ENCODE measurements at places on chromosomes 1 and 21. TPM values are rescaled to one million over a fixed set of nuclear protein-coding genes. Genes with fewer than 3 reads are reported as not detected.

Gene BEND5
- 1.5 TPM for total RNA-seq

DNA sequence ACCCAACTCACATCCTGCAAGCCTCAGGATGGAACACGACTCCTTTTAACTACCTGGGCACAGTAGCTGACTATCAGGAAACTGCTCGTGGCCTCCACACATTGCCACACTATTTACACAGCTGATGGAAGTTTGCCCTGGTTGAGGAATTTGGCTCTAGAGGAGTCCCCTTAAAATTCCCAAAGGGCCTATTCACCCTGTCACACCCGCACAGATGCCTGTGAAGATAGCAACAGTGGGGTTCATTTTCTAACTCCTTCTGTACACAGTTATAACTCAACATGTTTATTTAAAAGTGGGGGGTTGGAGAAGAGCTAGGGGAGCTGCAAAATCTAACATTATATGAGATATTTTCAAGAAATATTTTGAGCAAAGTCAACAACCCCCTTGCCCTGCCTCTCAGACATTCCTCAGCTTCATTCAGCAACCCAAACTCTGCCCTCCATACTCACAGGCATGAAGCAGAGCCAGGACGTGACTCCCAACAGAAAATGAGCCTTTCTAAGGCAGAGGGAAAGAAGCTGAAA lies 35.8 kb upstream of the CCN1 start:
- peaks cover 7% of the 10 kb centered on the region for H3K4me1 ChIP-seq
- no peaks in the 10 kb centered on the region for H3K27me3 ChIP-seq
- no peak for DNase-seq
- H3K4me3 ChIP-seq = no peak overlapping the region

DNA sequence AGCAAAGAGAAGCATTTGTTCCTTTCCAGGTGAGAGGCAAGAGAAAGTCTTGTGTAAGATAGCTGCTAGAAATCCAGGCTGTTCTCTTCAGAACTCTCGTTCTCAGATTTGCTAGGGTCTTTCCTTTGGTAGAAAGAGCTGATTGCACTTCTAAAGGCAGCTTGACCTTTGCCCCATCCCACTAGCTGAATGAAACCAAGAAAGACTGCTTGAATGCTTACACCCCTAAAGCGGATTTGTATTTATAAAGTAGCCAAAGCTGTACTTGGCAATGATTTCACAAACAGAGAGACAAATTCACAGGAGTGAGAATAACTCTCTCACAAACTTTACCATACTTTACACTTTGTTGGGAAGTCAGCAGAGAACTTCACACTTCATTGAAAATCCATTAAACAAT lies 424.1 kb downstream of the TTLL7 start:
- no peaks in the 10 kb centered on the region for H3K4me1 ChIP-seq
- no peak for DNase-seq
- H3K27me3 ChIP-seq = no peaks in the 10 kb centered on the region
- no peaks in the 10 kb centered on the region for H3K36me3 ChIP-seq

Gene CENPF
- total RNA-seq = 0.80 TPM

Gene CHI3L1
- 9.3 TPM for total RNA-seq

Gene GBP6
- not detected for total RNA-seq

Gene ALG14
- total RNA-seq = 0.24 TPM

GRCh38 chr1:206752481-206752880 lies 18.1 kb upstream of the IL19 start:
- H3K4me3 ChIP-seq = no peak overlapping the region
- DNase-seq = no peak
- H3K36me3 ChIP-seq = no peaks in the 10 kb centered on the region
- H3K27me3 ChIP-seq = no peaks in the 10 kb centered on the region
- no peaks in the 10 kb centered on the region for H3K4me1 ChIP-seq

- H3K36me3 ChIP-seq = no peaks in the 10 kb centered on the region
- DNase-seq = no peak
- H3K27me3 ChIP-seq = peaks cover 24% of the 10 kb centered on the region
Observed at GRCh38 chr1:53061123-53061858, 722 bp upstream of the PODN start.

DNA sequence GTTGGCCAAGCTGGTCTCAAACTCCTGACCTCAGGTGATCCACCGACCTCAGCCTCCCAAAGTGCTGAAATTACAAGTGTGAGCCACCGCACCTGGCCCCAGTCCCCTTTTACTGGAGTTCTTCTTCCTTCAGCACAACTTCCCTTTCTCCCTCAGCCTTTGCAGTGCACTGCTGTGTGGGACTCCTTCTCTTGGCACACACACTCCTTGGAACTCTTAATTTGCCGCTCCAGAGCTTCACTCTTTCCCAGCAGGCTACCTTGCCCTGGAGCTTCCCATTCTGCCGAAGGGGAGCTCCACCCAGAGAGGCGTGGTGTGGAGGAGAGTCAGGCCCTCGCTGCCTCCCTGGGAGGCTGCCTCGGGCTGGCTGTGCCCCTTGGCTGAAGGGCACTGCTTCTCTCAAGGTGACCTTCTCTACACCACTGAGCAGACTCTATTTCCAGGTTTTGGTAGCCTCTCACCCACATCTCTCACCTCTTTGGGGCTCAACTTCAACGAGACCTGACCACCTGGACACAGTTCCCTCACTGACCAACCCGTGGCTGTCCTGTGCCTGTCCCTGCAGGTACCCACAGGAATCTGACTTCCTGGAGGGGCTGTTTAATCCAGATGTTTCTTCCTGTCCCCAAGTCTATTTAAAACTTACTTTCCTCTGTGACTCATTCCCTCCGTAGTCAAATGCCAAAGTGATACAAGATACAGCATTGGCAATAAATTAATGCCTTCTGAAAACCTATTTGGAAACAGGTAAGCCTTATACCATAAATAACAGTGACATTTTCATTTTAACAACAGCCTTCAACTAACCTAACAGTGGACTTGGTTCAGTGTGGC lies 227.3 kb upstream of the KIAA0040 start:
- H3K4me3 ChIP-seq = no peak overlapping the region
- no peak for DNase-seq
- no peaks in the 10 kb centered on the region for H3K36me3 ChIP-seq
- H3K27me3 ChIP-seq = no peaks in the 10 kb centered on the region
- no peaks in the 10 kb centered on the region for H3K4me1 ChIP-seq

Gene KHDRBS1
- 39.2 TPM for total RNA-seq

Gene LIN28A
- total RNA-seq = not detected

Gene SLC50A1
- 11.4 TPM for total RNA-seq

GRCh38 chr1:55669293-55669692 lies 454.1 kb upstream of the USP24 start:
- no peaks in the 10 kb centered on the region for H3K27me3 ChIP-seq
- no peak overlapping the region for H3K4me3 ChIP-seq
- no peaks in the 10 kb centered on the region for H3K36me3 ChIP-seq

DNA sequence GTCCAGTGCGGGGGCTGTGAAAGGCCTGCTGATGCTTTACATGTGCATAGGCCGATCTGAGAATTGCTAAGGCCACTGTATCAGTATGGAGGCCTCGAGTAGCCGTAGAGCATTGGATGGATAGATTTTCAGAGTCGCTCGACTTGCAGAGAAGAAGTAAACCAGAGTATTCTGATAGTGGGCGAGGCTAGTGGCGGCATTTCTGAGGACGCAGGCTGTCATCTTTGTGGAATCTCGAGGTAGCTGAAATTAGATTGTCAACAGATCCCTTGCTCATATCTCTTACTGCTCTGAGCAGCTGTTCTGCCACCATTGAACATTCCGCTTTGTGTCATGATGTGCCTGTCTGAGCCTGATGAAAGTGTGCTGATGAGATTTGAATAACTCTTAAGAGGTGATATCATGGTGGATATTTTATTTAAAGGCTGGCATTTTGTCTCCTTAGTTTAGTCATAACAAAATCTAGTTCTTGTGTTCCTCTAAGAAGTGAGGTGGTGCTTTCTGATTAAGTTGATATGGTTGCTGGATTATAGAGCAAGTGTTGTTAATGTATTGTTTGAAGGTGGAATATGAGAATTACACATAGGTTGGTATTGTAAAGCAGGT lies 1.5 kb downstream of the KIF1B start:
- peak; percentile 71 for DNase-seq
- no peaks in the 10 kb centered on the region for H3K36me3 ChIP-seq
- H3K27me3 ChIP-seq = no peaks in the 10 kb centered on the region
- peak overlapping the region; percentile 99 for H3K27ac ChIP-seq
- H3K4me1 ChIP-seq = peaks cover 54% of the 10 kb centered on the region

Gene FNDC5
- 39.6 TPM for total RNA-seq

DNA sequence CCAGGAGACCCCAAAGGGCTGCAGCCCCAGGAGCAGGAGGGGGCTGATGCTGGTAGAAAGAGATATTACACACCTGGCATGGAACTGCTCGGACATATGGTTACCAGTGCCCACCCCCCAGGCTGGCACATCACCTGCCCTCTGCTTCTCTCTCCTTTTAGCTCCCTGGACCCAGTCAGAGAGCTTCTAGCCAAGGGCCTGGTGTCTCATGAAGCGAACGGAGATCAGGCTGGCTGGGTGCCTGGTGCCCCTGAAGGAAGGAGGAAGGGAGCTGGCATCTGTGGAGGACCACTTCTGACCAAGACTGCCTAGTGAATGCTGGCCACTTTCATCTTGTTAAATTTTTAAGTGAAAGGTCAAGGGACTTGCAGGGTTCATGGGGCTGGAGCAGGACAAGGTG lies 53.1 kb downstream of the FOXO6 start:
- no peak overlapping the region for H3K4me3 ChIP-seq
- no peaks in the 10 kb centered on the region for H3K27me3 ChIP-seq
- H3K36me3 ChIP-seq = no peaks in the 10 kb centered on the region
- DNase-seq = no peak

Measured in gastrocnemius medialis (tissue), 4 donors.